ENCODE measurements at places on chromosomes 7 and 10. TPM values are rescaled to one million over a fixed set of nuclear protein-coding genes. Genes with fewer than 3 reads are reported as not detected.

The ZNF282 gene
- total RNA-seq, result 22.4 TPM

The IFIT1B gene
- not detected for total RNA-seq

The PRKG1 gene
- total RNA-seq, result 1.5 TPM

The GSTK1 gene
- total RNA-seq, result 167 TPM

The TCF7L2 gene
- 23.1 TPM for total RNA-seq

The PRRT4 gene
- total RNA-seq, result 4.5 TPM

The PAX4 gene
- total RNA-seq, result not detected

The HABP2 gene
- not detected for total RNA-seq

The ORAI2 gene
- total RNA-seq, result 6.7 TPM

The ATP5F1C gene
- 233 TPM for total RNA-seq

The ELAPOR2 gene
- 11.0 TPM for total RNA-seq

The SAP25 gene
- total RNA-seq, result not detected

The KAZALD1 gene
- total RNA-seq, result 6.1 TPM

The SLC29A3 gene
- 1.1 TPM for total RNA-seq

The LRRC4 gene
- 0.74 TPM for total RNA-seq

The MRPS24 gene
- total RNA-seq, result 95.6 TPM

The TACR2 gene
- 1.7 TPM for total RNA-seq

The CYP3A5 gene
- total RNA-seq, result 102 TPM

The IMPDH1 gene
- 49.9 TPM for total RNA-seq

The RBP4 gene
- 17.5 TPM for total RNA-seq

The IQCE gene
- 10.5 TPM for total RNA-seq

The TWIST1 gene
- 21.8 TPM for total RNA-seq
